Motor neuron (in vitro differentiated cells): ENCODE measurements at places on chromosomes 4 and X.
A peak's percentile ranks its signal among the peaks of the same experiment; 100 is the strongest.

- no peak for ATAC-seq
Observed at GRCh38 chr4:2303121-2303685, 41.3 kb upstream of the MXD4 start.

GRCh38 chrX:102129473-102129872 is 4.0 kb downstream of the TCEAL2 start:
- no peak for ATAC-seq

DNA sequence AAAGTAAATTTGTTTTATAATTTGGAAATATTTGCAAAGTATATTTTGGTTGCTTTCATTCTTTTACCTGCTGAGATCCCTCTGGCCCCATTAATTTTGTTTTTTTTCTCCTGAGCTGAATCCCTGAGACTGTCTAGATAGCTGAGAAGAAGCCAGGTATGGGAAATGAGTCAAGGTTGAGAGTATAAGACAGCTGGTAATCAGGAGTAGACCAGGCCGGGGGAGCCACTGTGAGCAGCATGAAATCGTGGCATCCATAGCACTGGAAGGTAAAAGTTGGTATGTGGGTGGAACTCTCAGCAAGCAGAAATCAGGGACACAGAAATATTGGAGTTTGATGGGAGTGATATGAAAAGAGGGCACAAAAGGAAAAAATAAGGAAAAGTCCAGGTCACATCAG is 164.5 kb downstream of the FHIP1A start:
- ATAC-seq, result no peak

- no peak for ATAC-seq
Observed at GRCh38 chr4:119525005-119525749, 103.4 kb downstream of the PDE5A start.

GRCh38 chr4:19126903-19127302 is 1105.3 kb upstream of the LCORL start:
- no peak for ATAC-seq

DNA sequence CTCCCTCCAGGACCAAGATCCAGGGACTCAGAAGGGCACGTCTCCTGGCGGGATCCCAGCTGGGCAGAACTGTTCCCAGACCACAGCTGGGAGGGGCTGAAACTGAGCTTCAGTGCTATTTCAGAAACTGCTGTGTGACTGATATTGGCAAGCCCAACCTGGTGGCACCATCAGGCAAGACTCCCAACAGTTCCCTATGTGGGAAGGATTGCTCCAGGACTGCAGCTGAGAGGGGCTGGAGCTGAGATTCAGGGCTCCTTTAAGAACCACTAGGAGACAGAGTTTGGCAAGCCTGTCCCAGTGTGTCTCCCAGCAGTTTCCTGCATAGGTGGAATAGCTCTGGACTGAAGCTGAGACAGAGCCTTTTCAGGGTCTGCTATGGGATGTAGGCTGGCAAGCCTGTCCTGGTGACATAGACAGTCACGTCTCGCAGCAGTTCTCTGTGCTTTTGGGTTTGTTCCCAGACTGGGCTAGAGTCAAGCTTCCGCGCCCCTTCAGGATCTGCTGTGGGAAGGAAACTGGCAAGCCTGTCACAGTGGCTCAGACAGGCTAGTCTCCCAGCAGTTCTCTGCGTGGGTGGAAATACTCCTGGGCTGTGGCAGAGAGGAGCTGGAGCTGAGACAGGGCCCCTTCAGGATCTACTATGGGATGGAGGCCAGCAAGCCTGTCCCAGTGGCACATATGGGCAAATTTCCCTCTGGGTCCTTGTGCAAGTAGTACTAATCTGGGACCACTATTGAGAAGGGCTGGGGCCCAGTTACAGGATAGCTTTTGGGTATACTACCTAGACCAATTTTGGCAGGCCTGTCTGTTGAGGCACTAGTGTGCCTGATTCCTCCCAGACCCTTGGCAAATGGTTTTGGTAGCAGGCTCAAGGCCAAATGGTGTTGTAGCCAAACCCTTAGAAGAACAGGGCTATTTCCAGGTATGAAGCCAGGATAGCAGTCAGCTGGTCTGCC is 20.2 kb upstream of the MED14 start:
- no peak for ATAC-seq

DNA sequence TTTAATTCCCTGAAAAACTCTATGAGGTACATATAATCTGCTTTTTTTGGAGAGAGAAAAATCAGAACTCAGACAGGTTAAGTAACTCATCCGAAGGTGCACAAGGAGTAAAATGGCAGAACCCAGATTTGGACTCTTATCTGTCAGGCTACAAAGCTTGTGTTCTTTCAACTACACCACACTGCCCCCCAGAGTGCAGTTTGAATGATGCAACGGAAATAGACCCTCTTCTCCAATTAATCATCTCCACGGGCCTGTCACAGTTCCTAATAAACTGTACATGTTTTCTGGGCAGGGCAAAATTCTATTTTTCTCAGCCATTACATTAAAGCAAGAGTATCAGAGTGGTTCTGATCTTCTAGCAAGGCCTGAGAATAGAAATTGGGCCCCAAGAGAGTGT is 35.3 kb upstream of the DCX start:
- peak; percentile 36 for ATAC-seq

DNA sequence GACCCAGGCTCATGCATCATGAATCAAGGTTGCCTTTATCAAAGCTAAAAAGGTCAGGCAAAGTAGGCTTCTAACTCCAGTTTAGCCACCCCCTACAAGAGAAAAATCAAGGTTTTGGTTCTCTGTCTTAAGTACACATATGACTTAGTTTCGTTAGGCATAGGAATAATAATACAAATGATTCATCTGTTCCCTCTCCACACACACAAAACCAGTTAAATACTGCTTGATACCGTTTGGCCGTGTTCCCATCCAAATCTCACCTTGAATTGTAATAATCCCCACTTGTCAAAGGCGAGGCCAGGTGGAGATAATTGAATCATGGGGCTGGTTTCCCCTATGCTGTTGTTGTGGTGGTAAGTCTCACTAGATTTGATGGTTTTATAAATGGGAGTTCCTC is 226.2 kb downstream of the HS6ST2 start:
- no peak for ATAC-seq

- ATAC-seq, result no peak
Observed at GRCh38 chr4:74624351-74625151, 169.8 kb downstream of the BTC start.

DNA sequence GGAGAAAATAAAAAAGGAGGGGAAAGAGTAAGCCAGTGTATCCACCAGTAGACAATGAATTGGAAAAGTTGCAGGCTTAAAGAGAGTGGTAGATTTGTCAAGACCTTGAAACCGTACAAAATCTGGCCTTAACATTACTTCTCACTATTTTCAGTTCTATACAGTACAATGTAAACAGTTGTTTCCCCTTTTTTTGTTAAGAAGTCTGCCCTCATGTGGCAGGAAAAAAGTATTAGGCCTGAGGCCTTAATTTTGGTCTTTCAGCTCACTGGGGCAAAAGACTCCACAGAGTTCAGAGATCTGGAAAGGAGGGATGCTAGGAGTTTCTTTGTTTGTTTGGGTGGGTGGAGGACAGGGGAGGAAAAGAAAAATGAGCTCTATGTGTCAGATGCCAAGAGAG is 92.8 kb upstream of the CCDC160 start:
- no peak for ATAC-seq

DNA sequence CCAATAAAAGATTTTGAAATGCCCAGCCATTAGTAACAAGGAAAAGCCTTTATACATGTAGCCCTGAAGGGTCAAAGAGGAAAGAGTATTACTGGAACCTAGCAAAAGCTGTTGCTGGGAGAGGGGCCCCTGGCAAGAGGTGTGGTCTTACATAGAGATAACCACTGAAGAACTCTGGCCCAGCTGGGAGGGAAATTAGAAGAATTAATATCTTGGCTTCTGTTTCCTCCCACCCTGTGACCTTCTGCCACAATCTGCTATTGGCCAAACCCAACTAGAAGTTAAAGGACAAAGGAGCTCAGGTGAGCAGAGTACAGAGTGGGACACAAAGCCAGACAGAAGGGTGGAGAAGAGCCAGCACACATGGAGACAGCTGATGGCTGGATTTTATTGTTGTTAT is 39.3 kb upstream of the CCNG2 start:
- ATAC-seq, result no peak

DNA sequence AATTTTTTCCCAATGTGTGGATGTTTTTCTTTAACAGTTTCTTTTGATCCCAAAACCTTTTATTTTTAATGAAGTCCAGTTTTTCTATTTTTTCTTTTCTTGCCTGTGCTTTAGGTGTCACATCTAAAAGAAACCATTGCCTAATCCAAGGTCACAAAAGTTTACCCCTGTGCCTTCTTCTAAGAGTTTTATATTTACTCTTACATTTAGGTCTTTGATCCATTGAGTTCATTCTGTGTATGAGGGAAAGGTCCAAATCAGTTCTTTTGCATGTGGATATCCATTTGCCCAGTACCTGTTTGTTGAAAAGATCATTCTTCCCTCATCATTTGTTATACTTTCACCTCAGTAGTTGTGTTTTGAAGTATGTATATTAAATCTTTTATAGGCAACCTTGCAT is 13.0 kb downstream of the LRP2BP start:
- no peak for ATAC-seq

DNA sequence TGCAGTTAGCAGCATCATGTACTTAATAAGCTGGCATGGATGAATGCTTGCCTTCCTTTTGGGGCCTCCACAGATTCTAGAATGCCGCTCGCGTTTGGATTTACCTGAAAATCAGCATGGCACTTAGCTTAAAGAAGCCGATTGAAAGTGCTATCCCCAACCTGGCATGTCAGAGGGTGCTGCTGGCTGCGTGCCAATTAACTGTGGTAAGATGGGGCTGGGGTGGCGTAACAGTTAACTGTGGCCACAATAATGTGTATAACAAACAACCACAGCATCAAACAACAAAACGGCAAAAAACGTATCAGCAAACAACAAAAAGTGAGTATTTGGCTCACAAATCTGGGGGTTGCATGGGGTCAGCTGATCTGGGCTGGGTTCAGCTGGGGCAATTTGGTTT is 70.5 kb downstream of the CBLL2 start:
- ATAC-seq, result no peak

DNA sequence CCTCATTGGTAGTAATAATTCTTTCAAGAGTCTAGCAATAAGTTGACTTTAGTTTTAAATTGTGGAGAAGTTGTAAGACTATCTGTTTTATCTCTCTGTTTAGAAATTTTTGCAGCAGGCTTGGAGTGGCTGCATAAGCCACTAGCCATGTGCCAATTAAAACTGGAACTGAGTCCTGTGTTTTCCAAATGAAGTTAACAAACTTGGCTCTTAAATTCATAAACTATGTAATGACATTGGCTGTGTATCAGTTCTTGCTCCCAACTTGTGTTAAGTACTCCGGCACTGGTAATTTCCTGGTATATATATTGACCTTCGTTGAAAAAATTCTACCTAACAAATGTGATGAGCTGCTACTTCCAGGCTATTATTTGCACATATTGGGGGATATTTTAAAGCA is 420.4 kb downstream of the GBA3 start:
- ATAC-seq, result no peak

GRCh38 chr4:53012738-53013137 is 150.6 kb downstream of the RASL11B start:
- ATAC-seq, result peak; percentile 36

DNA sequence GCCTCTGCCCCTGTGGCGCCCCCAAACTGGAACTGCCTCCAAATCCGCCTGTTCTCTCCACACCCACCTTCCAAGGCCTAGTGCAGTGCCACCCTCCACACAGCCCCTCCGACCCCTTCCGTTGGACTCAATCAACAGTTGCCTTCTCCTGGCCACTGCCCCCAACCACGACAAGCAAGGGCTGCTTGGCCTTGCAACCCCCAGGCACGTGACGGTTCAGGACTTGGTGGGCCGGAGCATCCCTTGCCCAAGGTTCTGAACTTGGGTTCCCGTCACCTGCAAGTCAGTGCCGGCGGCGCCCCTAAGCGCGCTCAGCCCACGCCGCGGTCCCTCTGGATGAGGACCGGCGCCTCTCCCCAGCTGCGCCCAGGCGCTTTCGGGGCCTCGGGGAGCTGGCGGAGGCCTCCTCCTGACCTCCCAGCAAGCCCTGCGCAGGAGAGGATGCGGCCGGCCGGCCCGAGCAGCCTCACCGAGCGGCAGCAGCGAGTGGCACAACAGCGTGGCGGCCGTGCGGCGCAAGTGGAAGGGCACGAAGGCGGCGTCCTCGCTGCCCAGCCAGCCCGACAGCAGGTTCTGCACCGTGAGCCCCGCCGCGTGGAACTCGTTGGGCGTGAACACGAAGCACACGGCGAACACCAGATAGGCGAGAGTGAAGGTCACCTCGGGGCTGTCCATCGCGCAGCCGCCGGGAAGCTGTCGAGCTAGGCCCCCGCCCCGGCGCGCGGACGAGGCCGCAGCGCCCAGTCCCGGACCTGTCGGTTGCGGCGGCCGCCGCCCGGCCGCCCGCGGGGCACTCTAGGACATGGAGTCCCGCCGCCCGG is 750 bp downstream of the TMEM129 start:
- ATAC-seq, result peak; percentile 45

GRCh38 chrX:18491587-18492340 is 66.4 kb downstream of the CDKL5 start:
- no peak for ATAC-seq

DNA sequence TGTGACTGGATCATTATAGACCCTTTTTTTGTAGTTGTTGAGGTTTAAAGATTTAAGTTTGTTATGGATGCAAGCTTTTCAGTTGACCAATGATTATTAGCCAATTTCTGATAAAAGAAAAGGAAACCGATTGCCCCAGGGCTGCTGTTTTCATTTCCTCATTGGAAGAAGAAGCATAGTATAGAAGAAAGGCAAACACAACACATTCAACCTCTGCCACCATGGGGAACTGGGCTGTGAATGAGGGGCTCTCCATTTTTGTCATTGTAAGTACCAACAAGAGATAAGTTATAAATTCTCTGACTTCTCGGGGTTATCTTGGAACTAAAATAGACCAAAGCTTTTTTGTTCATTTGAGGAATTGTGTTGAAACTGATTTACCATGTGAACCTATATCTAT is at the start of gene CYBB:
CYBB (plus strand) TSS at position 203 of the 400 bp plus-strand sequence; CDS start at position 222, 19 bp downstream.
- ATAC-seq, result no peak

DNA sequence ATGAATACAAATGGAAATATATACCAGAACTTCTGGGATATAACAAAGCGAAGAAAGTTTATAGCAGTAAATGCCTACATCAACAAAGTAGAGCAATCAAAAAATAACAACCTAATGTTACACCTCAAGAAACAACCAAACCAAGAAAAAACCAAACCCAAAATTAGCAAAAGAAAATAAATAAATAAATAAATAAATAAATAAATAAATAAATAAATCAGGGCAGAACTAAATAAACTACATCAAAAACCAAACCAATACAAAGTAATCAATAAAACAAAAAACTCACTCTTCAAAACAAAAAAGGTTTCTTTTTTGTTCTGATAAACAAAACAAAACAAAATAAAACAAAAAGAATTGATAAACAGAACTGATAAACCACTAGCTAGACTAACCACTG is 88.4 kb upstream of the SPIN4 start:
- ATAC-seq, result no peak

GRCh38 chr4:1569461-1570151 is 114.5 kb downstream of the FAM53A start:
- no peak for ATAC-seq

DNA sequence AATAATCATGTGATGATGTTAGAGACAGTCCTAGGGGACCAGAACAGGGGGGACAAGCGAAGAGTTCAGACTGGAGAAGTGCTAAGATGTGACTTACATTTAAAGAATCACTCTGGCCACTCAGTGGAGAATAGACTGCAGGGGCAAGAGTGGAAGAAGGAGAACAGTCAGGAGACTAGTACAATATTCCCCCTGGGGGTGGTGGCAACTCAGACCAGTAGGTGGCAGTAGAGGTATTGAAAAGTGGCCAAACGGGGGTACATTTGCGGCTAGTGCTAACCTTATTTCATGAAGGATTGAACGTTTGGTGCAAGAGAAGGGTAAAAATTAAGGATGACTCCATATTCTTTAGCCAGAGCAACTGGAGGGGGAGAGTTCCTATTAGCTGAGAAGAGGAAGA is 2.7 kb upstream of the BMX start:
- ATAC-seq, result no peak

GRCh38 chr4:173502282-173502681 is 27.7 kb downstream of the HAND2 start:
- ATAC-seq, result no peak
